ENCODE measurements at places on chromosomes 4 and X.
A peak's percentile ranks its signal among the peaks of the same experiment; 100 is the strongest.

DNA sequence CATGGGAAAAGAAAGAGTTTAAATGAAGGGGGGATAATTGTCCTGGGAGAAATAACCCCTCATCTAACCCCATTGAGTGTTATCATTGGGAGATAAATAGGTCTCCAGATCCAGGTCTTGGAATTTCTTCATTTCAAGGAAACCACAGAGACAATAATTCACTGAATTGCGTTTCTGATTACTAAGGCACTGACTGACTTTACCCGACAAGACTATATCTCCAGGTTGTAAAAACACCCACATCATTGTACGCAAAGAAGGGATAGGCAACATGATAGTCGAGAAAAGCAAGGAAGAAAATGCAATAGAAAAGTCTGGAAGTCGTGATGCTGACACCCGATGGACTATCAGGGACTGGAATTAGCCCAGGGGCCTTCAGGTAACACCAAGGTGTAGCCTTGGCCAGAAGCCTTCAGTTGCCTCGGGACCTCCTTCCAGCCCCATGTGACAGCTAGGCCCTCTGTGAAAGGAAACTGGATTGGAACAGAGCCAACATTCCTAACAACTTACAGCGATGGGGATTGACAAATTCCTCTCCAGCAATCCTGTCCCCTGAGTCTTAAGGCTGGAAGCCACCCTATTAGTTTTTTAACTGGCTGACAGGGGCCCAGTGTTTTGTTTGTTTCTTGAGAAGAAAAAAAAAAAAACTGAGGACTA, 46.5 kb upstream of the RAB9B start:
- no peak for DNase-seq

DNA sequence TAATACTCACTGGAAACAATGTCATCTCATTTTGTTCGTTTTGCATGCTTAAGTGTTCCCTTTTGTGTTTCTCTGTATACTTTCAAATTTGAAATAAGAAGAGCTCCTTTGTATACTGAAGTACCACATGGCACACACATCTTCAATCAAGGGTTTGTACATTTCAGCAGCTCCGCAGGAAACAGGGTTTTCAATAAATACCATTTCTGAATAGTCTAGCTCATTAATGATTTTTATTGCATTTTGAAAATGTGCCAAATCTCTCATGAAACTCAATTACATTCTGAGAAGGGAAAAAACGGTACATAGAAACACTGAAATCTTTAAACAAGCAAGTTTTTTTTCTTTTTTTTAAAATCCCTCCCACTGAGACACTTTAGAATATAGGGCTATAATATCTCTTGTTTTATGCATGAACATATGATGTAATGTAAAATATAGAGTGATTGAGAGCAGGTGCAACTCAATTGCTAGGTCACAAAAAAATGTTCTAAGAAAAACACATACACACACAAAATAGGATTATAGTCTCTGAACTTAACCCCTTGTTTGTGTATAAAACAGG, 914.2 kb upstream of the PCDH7 start:
- no peak for DNase-seq

DNA sequence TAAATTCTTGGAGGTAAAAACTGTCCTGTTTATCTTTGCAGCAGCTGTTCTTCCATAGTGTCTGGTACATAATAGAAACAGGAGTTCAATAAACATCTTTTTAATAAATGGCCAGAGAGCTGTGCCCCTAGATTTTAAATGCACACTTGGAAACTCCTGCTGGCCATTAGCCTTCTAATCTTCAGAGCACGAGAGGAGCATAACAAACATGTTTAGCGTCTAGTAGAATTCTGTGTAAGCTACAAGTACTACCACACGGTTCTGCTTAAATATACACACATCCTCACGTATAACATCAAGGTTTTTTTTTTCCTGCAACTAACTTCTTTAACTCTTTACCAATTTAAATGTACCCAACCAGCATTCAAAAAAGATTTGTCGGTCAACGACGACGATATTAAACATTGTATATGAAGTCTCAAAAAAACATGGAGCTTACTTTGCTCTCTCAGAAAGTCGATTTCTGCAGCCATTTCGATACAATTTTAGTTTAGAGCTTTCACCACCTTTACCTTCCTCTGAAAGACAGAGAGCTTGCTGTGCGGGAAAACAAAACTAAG, 628 bp downstream of the SCLT1 start:
- DNase-seq = no peak

- no peak for DNase-seq
Observed at GRCh38 chrX:123878252-123878721, 18.4 kb downstream of the XIAP start.

- DNase-seq = no peak
Observed at GRCh38 chr4:153511104-153511503, 44.9 kb downstream of the TMEM131L start.

- DNase-seq = no peak
Observed at GRCh38 chrX:55011294-55011693, 11.1 kb downstream of the APEX2 start.

DNA sequence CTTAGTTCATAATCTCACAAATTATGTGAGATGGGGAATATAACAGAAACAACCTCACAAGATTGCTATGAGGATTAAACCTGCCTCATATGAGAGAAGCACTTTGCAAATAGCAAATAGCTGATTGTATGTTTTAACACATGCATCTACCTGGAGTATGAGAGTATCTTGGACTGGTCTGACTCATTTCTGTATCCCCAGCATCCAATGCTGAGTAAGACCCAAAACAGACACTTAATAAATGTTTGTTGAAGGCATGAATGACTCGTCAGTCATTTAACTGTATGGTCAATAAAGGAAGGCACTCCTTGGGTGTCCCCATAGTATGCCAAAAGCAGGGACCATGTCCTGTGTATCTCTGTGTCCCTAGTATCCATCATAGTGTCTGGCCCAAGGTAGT, 350.9 kb upstream of the F9 start:
- no peak for DNase-seq

GRCh38 chrX:118174516-118175098, 58.0 kb upstream of the KLHL13 start:
- no peak for DNase-seq

DNA sequence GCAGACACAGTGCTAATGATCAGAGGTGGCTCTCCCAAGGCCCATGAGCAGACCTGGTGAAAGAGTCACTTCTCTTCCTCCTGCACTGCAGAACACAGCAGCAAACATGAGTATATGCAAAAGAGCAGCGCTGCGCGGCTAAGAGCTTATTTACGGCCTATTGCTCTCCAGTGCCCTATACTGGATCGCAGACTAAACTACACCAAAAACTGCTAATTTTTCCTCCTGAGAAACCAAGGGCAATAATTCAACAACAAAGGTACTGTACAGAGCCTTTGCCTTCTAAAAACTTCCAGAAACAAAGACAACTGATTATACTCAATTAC, 702.5 kb downstream of the ARAP2 start:
- DNase-seq = no peak

- no peak for DNase-seq
Observed at GRCh38 chr4:38785901-38786402, 3.2 kb upstream of the TLR10 start.

GRCh38 chrX:52424656-52425055, 55.8 kb downstream of the XAGE2 start:
- no peak for DNase-seq

- no peak for DNase-seq
Observed at GRCh38 chr4:182838535-182838934, 78.7 kb downstream of the DCTD start.

GRCh38 chr4:26257850-26258249, 63.0 kb upstream of the RBPJ start:
- DNase-seq = no peak

- DNase-seq = no peak
Observed at GRCh38 chr4:2765832-2766526, 9.8 kb upstream of the TNIP2 start.

GRCh38 chrX:108270739-108271396, 167.4 kb downstream of the COL4A6 start:
- no peak for DNase-seq

DNA sequence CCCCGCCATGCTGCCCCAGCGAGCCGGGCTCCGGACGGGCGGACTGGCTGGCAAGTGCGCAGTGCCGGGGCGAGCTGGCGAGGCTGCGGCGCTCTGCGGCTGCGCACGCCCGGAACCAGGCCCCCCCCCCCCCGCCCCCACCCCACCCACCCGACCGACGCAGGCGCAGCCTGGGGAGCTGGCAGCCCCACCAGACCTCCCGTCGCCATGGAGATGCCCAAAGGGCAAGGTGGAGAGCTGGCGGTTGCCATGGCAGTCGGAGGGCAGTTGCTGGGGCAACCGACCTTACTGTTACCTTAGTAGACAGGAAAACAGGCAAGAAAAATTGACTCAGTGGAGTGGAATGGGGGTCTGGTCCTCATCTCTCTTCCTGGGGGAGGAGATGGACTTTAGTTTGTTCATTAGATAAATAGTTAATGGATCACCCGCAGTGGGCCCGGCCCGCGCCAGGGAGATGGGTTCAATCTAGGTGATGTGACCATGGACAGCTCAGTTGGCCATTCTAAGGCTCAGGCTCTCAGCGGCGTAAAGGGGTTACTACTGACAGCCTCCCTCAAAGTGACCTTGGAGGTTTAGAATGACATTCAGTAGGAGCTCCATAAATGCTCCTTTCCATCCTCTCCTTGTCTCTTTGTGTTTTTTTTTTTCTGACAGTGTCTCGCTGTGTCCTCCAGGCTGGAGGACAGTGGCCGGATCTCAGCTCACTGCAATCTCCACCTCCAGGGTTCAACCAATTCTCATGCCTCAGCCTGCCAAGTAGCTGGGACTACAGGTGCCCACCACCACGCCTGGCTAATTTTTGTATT, at the start of gene PCSK1N:
TSS of gene PCSK1N (minus strand) at position 87 of the 806 bp plus-strand sequence. CDS start at position 9, 78 bp downstream.
- peak; percentile 71 for DNase-seq

DNA sequence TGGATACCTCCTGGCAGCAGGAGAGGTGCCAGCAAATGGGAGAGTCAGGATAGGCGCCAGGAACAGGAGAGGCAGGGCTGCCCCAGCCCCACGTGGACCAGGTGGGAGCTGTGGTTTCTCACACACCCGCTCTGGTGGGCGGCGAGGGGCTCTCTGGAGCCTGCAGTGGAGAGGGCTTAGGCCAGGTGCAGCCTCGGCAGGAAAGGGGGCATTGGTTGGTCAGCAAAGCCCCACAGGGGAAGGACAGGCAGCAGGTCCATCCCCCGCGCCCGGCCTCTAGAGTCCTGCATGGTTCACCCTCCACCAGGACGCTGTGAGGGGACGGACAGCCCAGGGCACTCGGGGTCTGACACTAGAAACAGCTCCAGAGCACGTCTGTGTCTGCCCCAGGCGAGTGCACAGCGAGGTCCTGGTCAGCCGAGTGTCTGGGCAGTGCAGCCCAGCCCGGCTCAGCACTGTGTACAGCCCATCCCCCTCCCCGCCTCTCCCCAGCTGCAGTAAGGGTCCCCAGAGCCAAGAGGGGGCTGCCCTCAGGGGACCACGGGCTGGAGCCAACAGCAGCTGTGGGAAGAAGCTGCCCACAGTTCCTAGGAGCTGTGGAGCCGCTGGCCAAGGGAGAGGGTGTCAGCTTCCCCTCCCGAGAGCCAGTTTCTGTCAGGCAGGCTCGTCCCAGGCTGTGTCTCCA, 8.2 kb downstream of the ATP5ME start:
- no peak for DNase-seq

DNA sequence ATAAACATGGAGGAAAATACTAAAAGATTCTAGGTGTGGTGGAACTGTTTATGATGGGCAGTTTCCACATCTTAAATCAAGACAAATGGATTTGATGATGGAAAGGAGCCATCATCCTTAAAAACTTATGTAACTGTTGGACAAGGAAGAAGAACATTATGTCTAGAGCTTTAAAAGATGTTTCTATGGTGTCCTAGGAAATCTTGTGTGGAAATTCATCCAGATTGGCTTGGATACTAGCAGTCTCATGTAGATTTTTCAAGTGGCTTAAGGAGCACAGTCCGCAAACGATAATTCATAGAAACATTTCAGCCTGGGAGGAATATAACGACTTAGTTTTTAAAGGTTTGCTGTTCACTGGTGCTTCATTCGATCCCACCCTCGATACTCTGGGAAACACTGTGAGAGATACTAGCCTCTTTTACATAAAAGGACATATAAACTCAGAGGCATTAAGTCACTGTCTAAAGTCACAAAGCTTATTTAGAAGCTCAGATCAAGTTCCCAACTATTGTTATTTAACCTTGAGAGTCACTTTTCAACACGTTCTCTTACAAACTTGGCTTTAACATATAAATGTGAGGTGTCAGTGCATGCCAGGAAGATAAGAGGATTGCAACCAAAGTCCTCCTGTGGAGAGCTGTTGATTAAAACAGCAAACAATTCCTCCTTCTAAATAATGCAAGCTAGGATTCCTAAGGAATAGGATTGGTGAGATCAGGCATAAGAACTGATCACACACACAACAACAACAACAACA, 135.7 kb upstream of the SCML1 start:
- DNase-seq = no peak

- no peak for DNase-seq
Observed at GRCh38 chrX:16484338-16484737, 165.6 kb upstream of the S100G start.

DNA sequence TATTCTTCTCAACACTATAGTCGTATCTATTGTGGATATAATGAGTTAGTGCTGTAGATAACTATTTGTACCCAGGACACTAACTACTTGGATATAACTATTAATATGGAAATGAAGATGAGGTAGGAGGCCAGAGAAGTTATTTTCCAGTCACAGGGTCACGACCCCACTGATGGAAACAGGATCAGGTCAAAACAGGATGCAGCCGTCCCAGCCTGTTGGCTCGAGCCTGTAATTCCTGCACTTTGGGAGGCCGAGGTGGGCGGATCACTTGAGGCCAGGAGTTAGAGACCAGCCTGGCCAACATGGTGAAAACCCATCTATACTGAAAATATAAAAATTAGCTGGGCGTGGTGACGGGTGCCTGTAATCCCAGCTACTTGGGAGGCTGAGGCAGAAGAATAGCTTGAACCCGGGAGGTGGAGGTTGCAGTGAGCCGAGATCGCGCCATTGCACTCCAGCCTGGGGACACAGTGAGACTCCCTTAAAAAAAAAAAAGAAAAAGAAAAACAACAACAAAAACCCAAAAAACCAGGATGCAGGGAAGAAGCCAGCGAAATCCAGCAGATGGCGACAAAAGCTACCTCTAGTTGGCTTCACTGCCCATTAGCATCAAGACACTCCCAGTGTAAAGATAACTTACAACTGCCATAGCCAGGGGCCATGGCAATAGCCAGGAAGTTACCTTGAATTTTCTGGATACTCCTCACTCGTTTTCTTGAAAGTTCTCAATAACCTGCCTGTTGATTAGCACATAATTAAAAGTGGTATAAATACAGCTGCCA, 37.9 kb upstream of the NKAP start:
- DNase-seq = no peak

DNA sequence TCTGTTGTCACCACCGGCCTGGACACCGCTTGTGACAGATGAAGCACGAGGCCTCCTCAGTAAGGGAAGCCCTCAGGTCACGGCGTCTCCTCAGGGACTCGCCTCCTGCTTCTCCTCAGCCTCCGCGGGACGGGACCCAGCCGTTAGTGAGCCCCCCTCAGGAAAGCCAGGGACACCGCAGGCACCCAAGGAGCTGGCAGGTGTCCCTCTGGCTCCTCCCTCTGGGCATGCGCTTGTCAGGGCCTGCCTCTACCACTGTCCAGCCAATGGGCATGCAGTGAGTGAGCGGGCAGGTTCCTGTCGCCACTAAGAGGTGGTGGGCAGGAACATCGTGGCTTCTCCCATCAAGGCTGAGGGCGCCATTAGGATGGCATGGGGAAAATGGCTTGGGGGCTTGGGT, 23.5 kb upstream of the CT55 start:
- no peak for DNase-seq

- DNase-seq = no peak
Observed at GRCh38 chr4:39043058-39043860, 11.1 kb upstream of the TMEM156 start.
